ENCODE measurements at places on chromosomes 6 and 20.

DNA sequence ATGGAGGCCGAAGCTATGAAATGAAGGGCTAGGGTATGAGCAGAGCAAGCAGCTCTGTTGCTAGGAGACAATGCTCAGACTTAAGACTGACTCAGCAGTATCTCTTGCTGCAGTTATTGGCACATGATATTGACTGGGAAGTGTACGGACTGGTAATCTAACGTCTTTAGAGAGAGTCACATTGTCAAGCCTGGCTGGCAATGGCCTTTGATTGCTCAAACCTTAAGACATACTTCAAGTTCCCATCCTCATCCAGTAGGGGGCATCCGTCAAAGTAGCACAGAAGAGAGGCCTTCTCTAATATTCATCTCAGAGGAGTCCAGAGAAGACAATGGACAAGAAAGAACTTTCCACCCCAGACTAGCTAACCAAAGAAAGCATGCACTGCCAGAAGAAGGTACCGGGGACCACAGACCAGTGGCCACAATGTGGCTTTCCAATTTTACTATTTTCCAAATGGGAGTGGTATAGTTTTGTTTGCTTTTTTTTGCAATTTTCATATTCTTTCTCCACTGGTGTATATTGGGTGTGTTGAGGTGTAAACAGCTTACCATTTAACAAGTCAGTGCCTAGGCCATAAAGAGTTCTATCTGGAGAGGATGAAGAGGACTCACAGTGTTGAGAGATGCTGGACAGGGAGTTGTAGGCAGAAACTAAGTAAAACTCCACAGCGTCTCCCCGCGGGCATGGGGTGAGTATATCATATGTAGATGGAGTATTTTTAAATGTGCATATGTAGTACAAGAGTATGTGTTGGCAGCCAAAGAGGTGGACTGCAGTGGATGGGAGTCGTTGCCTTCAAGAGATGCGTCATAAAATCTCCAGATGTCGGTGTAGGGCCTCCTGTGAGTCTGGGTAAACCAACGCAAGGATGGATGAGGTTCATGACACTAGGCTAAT lies 36.7 kb downstream of the LRFN2 start:
- DNase-seq, result no peak

DNA sequence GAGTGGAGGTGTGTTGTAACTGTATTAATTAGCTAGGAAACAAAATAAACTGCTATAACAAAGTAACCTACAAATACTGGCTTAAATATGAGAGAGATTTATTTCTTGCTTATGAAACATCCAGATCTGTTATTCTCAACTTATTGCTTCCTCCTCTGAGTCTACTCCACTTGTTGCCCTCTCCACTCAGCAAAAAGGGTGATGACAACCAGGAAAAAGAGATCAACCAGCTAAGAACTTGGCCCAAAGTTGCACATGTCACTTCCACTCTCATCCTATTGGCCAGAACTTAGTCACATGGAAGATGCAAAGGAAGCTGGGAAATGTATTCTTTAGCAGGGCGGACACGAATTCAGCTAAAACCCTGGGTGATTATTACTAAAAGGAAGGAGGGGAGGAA lies 5.2 kb upstream of the TP53RK start:
- no peak for DNase-seq

DNA sequence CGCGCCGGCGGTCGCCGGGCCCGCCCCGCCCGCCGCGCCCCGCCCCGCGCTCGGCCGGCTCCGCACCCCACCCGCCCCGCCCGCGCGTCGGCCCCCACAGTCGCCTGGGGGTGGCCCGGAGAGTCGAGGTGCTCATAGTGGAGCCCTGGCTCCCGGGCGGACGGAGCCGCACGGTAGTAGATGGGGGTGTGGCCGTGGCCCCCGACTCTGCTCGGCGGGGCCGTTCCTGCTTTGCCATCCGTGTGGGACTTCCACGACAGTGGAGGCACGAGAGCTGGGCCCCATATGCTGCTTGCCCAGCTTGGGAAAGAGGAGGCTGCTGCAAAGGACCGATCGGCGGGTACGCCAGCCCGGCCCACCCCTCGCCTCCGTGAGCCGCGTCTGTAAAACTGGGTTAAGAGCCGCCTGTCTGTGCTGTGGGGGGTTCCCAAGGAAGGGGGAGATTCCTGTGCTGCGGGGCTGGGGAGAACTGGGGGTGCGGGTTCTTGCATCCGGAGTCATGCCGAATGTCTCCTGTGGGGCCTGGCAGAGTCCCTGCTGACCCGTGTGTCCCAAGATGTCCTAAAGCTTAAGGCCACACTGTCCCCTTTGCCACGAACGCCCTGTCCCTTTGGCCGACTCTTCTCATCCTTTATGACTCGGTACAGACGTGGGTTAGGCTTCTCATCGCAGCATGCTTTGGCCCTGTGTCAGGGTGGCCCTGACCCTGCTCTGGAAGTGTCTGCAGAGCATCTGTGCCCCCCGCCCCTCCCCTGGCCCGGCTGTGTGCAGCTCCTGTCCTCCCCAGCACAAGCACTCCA lies at the start of gene OPRL1:
Gene OPRL1, plus strand, starts transcription at position 70 of the 800 bp plus-strand sequence. CDS start 12,639 bp downstream, outside the sequence.
- no peak for DNase-seq

DNA sequence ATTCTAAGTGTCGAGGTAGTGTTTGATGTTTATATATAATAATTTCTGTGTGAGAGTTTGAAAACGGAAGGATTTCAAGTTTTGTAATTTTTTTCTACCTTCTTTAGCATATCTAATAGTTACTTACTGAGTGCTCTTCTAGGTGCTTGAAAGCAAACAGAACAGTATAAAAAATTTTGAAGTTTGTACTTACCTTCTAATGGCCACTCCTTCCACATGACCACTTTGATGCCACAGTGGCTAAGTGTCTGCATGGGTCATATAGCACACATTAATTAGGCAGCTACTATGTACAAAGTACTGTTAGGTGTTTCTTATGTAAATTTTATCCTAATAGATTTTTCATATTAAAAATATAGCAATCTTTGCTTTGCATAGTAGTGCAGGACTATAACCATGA lies 21.1 kb downstream of the RPRD1B start:
- DNase-seq, result no peak

Data from activated CD8-positive, alpha-beta memory T cell treated with anti-CD3 and anti-CD28 coated beads for 4 hours (primary cell).